ENCODE measurements at places on chromosomes 5 and 9. TPM values are rescaled to one million over a fixed set of nuclear protein-coding genes. Genes with fewer than 3 reads are reported as not detected.

Gene FAXDC2
- 60.9 TPM for total RNA-seq

Gene TXNDC8
- not detected for total RNA-seq

Gene KCNMB1
- total RNA-seq: 1.4 TPM

Gene SHROOM1
- 33.3 TPM for total RNA-seq

Gene ACOT12
- not detected for total RNA-seq

- DNase-seq: no peak
These were observed 68.1 kb downstream of the F2RL2 start for GRCh38 chr5:76555114-76555513.

GRCh38 chr5:150156540-150156939 is 895 bp upstream of the PDGFRB start:
- no peak for DNase-seq

DNA sequence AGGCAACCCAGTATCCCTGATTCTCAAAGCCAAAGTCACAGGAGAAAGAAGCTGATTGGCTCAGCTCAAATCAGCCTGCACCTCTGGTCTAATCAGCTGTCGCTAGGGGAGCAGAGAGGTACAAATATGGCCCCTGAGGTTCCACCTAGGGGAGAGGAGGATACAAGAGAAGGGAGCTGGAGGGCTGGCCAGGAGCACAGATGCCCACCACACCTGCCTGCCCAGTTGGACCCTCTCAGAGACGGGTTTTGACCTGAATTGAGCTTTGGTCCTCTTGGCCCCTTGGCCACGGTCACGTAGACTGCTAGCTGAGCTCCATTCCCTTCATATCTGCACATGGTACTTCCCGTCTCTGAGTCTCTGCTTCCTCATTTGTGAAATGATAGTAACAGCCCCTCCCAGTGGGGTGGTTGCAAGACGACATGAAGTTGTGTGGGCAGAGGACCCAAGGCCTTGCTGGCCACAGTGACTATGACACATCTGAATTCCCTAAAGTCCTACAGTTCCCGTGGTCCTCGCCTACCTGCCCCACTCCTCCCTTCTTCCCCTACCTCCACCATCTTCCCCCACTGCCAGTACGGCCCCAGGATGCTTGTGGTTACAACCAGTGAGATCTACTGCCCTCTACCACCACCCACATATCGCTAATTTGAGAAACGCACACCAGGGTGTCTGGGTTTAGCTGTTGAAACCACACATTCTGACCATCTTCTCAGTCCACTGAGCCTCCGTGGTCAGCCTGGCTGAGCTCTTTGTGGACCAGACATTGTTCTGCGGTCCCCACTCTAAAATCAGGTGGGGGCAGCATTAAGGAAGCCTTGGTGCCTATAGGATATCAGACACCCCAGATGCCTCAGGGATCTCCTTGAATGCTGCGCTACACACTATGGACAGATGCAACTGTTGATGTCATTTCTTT is 60.3 kb upstream of the NEK6 start:
- no peak for DNase-seq

GRCh38 chr5:13574574-13574973 is 369.9 kb downstream of the DNAH5 start:
- DNase-seq: no peak

GRCh38 chr9:97665742-97666141 is 31.4 kb downstream of the XPA start:
- DNase-seq: no peak

DNA sequence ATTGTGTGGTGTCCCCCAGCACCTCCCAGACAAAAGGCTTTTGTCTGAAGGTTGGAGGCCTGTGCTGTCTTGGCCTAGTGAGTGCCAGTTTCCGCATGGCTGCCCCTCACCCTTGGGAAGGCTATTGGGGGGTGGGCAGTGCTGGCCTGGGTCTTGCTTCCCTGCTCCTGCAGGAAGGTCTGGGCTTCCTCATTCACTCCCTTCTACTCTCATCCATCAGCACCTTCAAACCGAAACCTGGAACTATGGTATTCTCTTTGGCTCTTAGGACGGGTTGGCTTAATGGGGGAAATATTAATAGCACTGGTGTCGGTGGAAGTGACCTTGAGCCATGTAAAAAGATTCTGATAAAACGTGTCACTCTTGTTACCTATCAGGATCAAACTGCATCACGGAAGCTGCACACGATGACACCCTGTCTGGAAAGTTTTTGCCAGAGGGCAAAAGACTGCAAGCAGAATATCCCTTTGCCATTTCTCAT is 34.0 kb upstream of the GLRX start:
- DNase-seq: no peak

DNA sequence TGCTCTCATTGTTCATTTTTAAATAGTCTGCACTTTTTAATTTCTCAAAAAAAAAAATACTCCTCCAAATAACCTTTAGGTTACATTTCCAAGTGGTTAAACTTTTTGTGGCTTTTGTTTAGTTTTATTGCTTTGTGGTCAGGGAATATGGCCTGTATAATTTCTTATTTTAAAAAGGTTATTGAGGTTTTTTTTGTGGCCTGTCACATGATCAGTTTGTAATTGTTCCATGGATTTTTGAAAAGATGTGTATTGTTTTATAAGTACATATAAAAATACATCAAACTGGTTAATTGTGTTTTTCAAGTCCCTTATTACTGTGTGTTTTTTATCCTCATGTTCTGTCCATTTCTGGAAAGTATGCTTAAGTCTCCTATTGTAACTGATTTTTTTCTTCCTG is 64.0 kb downstream of the ZNF618 start:
- no peak for DNase-seq

DNA sequence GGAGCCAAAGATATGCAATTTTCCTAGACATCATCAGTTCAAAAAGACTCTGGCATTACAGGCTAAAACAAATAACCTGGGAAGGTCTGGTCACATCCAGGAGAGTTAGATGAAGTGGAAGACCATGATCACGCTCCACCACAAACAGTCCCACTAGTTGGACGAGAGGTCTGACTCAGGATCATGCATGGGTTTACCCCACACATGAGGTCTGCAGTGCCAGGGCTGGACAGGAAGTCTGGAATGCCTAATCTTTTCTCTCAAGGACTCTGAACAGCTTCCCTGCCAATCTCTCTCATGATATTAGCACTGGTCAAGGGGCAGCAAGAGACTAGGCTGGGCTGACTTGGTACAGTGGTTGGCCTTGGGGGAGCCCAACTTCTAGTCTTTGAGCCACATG is 7.1 kb downstream of the PRUNE2 start:
- DNase-seq: no peak

DNA sequence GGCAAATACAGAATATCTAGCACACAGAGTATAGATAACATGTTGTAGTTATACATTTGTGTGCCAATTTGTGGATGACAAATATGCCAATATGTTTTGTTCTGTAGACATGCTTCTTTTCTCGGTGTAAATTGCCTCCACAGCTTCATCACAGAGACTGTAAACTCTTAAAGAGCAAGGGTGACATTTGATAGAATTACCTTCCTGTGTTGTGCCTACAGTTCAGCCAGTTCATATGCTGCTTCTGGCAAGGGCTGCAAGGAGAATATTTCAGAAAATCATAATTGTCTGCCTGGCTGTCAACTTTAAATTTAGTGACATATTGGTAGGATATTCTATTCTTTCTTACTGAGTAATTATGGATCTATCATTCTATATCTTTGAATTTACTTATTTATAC is 155.1 kb downstream of the MAT2B start:
- no peak for DNase-seq

- DNase-seq: no peak
These were observed 15.1 kb upstream of the CSNK1G3 start for GRCh38 chr5:123496892-123497291.

DNA sequence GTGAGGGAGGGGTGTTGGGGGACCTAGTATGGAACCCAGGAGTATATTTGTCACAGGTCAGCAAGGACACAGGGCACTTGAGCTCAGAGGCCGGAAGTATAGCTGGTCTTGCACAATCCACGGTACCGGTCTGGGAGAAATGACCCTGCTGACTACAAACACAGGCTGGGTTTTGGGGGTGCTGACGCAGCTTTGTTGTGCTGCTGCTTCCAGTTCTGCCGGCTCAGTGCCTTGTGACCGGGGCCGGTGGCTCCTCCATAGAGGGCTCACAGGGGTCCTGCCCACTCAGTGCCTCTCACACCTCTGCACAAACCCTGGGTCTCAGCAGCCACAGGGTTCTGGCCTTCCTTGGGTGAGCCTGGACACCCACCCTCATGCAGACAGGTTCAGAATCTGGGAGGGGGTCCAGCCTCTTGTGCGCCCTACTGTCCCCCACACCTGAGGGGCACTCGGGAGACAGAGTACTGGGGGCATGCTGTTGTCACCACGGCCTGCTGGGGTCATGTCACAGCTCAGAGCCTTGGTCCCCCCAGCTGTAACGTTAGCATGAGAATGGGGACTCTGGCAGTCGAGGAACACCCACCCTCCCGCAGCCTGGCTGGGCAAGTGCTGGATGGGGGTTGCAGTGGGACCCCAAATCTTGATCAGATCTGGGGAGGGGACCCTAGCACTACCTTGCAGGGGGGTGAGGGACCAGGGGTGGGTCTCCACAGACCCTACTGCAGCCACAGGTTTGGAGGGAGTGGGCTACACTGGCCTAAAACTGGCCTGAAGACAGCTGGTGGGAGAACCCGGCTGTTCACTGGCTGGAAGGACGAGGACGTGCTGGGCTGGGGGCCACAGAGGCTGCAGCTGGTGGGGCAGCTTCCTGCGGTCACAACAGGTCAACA is 17.7 kb downstream of the NINJ1 start:
- peak; percentile 83 for DNase-seq

DNA sequence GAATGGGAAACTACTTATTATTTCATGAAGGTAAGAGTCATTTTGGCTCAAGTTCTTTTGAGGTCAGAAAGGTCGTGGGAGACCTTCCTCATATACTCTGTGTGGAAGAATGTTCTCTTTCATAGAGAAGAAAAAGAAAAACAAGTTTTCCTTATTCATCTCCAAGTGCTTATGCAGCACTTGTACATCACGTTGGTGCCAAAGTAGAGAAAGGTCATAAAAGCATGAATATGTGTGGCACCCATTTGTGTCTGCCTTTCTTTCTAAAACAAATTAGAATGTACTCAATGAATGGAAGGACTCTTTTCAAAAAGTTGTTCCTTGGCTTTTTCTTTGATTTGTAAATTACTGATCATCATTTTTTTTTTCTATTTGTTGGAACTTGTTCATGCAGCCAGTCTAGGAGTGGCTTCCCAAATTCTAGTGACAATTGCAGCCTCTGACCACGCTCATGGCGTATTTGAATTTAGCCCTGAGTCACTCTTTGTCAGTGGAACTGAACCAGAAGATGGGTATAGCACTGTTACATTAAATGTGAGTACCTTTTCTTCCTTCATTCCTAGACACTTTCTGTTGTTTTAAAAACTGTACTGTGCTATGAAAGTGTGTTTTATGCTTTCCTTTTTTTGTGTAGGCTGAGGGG is 122.4 kb downstream of the ADGRV1 start:
- DNase-seq: no peak

DNA sequence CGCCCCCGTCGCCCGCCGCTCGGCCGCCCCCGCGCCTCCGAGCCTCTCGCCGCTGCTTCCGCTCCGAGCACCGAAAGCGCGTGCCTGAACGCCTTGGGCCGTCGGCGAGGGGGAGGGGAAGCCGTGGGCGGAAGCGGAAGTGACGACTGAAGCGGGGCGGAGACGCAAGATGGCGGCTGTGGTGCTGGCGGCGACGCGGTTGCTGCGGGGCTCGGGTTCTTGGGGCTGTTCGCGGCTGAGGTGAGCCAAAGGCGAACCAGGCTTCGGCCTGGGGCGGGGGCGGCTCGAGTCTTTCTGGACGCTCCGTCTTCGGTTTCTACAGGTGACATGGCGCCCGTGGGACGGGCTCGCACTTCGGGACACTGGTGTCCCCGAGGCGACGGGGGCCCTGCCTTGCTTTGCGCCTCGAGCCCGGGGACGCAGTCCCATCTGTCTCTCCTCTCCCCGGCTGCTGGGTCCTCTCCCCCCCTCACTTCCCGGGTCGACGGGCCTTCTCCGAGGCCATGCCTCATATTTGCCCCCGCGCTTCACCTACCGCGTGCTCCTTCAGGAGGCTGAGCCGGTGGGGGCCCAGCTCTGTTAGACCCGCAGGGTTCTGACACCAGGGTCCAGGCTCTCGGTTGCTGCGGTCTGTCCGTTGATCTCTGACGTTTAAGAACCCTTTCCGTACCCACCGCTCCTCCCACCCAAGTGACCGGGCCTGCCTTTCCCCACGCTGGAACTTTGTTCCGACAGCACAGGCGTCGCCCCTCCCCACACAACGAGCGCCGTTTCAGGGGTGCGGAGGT is at the start of the genes ENTR1 and PMPCA:
ENTR1 (minus strand) TSS at position 115 of the 788 bp plus-strand sequence. CDS start 217 bp downstream, outside the sequence.
PMPCA (plus strand) TSS at position 159 of the 788 bp plus-strand sequence; CDS start at position 170, 11 bp downstream.
- peak; percentile 97 for DNase-seq

GRCh38 chr5:35483780-35484179 is 133.9 kb upstream of the SPEF2 start:
- no peak for DNase-seq

DNA sequence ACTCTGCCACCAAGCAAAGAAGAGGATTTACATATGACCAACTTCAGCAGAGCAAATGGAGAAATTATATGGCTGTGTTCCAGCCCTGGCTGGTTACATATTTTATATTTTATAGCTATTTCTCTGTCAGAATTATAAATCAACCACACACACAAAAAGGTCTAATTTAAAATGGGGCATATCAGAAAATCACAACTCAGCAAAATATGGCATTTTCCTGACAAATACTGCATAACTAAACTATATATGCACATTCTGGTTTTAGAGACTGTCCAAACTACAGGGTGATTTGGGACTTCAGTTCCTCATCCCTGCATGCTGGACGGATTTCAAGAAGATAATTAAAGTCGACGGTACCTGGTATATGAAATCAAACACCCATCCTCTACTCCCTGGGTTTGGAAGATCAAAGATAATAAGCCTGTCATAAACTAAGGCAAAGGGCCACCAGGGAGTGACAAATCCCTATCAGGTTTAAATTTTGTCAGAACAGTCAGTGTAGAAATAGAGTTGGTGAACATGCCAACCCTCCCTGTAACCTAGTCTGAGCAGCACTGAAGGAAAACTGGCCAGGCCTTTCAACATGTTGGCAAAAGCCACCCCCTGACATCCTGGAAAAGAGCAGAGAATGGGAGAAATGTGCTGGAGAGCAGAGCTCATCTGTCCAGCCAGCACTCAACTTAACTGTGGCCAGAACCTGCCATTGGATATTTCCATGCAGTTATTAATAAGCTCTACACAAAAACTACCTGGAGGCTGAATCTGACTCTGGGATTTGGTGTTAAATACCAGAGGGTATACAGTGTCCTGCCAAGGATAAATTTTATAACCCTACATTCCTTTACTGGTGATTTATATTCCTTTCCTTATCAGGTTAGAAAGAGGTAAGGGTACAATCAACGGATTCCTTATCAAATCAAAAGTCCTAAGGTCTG is 235.7 kb downstream of the ENC1 start:
- DNase-seq: no peak

DNA sequence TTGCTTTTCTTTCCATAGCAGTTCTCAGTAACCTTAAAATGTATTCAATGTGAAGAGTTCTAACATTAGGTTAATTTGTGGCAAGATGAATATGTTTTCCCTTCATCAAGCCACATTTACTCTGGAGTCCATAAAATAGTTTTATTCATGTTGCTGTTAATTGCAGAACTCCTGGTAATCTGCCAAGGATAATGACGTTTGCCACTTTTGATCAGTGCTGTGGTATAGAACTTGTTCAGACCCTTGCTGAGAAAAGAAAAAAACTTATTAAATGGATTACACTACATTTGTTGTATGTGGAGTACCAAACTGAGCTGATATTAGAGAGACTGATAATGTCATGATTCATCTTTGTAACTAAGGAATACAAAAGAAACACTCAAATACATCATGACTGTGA is 212.4 kb upstream of the DMAC1 start:
- DNase-seq: no peak

Measured in sciatic nerve (tissue), 2 donors.